Fibroblast of skin of scalp (primary cell): ENCODE measurements at places on chromosomes 6 and 20.

DNA sequence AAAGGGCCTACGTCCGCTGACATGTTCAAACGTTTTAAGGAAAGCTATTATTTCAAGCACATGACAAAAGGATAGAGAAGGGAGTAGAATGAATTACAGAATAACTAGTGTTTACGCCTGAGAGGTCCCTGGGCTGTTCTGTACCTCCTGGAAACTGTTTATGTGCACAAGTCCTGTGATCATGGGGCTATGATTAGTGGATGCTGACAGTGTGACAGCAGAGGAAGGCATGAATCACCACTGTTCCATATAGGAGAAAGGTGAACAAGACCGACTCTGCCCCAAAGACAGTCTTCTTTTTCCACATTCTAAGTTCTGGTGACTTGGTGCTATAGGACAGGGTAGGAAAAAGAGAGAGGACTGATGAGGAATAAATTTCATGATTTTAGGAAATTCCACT is 249.2 kb upstream of the PRDM1 start:
- DNase-seq = no peak

DNA sequence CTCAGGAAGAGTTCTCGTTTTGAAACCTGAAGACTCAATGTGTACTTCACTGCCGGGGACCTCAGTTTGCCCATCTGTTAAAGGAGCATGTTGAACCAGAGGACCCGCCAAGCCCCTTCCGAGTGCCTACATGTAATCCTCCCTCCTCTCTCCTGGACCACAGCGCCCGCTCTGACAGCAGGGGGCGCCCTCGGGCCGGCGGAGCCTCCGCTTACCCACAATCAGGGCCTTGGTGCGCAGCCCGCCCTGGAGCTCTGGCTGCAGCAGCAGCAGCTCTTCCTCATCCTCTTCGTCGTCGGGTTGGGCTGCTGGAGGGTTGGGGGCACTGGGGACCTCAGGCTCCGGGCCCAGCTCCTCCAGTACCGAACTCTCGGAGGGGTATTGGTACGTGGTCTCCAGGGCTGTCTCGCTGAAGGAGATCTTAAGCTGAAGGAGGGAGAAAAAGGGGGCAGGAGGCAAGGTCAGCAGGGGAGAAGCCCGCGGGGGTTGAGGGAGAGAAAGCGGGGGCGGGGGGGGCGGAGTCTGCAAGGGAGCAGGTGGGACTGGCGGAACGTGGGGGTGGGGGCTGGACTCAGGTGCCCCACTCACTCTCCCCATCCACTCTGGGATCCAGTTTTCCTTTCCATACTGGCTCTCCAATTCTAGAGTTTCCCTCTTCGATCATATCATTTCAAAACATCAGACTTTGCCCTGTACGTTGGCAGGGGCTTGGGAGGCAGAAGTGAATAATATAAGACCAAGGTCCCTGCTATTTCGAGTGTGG is 6.3 kb upstream of the DHX16 start:
- DNase-seq = peak; percentile 78

DNA sequence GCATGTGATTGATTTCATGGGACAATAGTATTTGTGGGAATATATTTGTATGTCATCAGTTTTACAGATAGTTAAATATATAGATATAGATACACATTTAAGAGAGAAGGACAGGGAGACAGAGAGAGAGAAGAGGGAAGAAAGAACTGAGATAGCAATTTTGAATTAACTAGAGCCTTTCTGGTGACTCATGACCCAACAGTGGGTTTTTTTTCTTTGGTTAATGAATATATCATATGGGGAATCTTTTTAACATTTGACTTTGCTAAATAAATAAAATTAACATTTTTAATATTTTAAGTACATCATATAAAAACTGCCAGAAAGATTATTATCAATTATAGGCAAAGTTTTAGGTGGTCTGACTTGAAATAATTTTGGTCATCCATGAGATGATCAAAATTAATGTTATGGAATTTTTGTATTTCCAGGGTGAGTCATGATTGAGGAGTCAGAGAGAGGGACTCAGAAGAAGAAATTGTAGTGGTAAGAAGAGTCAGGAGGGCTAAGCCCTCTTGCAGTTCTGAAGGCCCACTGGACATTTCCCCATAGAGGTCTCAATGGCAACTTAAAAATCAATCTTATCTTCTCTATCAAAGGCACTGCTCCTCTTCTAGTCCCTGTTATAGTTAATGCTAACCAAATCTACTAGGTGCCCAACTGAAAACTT is 508.1 kb upstream of the MAP3K7 start:
- no peak for DNase-seq

GRCh38 chr20:53916173-53916512 is 154.3 kb downstream of the BCAS1 start:
- DNase-seq = no peak

DNA sequence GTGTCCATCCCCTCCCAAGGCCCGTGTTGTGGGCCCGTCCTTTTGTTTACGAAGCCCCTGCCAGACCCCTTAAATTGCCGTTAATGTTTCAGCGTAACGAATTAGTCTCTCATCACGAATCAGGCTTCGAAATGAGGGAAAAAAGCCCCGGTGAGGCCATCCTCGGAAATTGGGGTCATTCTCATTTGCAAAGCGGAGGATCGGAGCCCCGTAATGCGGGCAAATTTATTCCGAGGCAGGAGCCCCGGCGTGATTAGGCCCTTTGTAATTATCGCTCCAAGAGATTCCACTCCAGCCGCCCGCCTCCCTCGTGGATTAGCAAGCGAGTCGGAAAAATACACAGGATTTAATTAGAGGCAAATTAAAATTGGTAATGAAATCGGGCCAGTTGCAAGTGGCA is 44.9 kb upstream of the MDFI start:
- DNase-seq = no peak

DNA sequence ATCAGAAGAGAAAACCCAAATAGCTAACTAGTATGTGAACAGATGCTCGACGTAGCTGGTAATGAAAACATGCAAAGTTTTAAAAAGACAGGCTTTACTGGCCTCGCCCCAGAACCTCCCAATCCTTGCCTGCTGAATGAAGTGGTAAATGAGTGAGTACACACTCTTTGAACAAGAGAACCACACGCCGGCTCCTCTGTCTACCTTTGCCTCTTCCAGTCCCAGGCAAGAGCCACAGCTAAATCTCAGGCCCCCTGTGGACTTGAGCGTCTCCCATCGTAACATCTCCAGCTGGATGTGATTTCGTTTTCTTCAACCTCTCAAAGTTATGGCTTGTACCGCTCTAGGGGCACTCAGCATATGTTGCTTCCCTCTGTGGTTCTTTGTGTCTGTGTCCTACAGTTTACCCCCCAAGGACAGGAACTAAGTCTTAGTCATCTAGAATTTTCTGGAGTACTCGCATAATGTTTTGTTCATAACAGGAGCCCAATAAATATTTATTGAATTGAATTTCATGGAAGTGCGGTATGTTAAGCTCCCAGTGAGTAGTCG is 153.2 kb upstream of the TAB2 start:
- DNase-seq = peak; percentile 52

GRCh38 chr20:31695849-31696804 is 26.5 kb downstream of the BCL2L1 start:
- DNase-seq = peak; percentile 46

DNA sequence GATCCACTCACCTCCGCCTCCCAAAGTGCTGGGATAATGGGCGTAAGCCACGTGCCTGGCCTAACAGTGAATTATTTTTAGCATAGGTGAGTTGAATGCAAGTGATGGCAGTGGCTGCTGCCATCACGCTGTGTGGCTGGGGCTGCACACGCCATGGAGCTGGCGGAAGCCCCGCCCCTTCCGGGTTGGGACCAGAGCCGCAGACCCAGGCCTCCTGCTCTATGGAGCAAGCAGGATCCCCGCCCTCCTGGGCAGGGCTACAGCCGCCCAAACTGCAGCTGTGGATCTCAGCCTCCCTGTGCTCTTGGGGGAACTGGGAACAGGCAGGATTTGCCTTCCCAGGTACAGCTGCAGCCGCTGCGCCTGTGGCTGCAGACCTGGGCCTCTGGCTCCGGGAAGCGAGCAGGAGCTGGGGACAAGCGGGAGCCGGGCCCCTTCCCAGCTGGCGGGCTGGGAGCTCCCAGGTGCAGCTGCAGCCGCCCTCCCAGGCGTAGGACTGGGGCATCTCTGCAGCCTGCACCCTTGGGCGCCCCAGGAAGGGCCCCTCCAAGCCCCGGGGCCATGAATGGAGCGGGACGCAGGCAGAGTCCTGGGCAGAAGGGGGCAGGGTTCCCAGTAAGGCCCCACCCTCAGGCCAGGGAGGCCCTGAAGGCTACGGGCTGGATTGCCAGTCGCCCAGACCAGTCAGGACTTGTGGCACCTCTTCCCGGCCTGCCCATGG is 30.9 kb upstream of the SLA2 start:
- DNase-seq = no peak

DNA sequence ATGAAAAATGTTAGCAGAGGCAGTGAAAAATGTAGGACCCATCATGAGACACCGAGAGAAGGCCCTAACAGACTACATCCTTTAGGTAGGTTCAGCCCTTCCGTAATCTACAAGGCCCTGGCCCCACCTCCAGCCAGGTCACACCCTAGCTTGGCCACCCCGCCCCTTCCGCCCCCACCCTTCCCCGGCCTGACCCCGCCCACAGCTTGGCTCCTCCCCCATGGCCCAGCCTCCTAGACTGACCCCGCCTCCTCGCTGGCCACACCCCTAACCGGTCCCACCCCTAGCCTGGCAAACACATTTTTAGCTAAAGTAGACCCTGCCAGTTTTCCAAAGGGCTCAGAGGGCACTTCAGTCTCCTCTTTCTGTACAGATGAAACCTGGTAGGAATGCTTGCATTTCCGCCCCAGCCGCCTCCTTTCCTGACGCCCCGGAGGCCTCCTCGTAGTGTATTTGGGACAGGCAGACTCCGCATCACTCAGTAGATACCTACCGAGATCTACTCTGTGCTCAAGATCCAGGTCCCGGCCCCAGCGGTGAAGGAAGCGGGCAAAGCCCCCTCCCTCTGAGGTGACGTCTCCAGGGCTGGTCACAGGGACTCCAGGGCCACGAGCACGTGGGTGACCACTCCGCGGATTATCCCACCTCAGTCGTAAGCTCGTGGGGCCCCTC is 443.5 kb downstream of the PREX1 start:
- no peak for DNase-seq

DNA sequence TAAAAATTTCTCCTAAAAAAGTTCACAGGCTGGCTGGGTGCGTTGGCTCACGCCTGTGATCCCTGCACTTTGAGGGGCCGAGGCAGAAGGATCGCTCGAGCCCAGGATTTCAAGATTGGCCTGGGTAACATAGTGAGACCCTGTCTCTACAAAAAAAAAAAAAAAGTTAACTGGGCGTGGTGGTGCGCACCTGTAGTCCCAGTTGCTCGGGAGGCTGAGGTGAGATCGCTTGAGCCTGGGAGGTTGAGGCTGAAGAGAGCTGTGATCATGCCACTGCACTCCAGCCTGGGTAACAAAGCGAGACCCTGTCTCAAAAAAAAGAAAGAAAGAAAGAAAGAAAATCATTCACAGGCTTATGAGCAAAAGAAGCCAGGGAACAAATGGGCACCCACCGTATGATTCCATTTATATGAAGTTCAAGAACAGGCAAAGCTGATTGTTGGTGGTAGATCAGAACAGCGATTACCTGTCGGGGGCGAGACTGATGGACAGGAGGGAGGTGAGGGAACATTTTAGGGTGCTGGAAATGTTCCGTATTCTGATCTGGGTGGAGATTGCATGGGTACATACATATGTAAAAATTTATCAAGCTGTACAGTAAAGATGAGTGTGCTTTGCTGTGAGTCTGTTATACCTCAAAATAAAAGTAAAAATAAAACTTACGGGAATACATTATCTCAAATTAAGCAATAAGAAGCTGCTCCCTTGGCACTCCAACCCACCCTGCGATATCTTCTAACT is 77.1 kb downstream of the FGD2 start:
- no peak for DNase-seq

DNA sequence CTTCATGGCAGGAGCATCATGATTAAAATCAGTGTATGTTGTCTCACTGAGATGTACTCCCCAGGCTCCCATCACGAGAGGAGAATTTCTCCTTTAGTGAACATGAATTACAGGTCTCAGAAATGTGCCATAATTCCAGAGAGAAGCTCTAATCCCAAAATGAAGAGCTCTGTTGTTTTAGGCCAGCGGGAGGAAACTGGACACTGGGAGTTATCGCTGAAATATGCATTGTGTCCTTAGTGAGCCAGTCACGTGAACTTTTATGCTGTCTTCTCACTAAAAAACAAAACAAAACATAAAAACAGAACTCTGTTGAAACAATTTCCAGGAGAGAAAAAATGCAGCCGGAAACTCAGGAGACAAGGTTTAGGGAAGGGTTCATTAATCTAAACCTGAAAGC is 315.7 kb upstream of the NT5E start:
- DNase-seq = peak; percentile 39

DNA sequence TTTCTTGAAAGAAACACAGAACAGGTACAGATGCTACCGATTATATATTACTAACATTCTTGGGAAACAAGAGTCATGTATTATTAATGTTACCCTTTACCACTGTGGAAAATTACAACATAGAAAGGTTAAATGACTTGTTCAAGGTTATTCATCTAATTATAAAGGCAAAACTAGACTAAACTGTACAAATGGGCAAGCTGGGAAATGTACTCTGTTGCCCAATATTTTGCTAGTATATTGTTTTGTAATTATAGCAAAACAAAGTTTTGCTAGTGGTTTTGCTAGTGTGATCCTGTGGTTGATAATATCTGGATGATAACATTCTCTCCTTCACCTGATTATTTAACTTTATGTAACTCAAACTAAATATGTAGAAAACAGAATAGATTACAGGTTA is 96.5 kb downstream of the TINAG start:
- DNase-seq = no peak

GRCh38 chr6:150207931-150208570 is 65.2 kb downstream of the PPP1R14C start:
- peak; percentile 91 for DNase-seq

GRCh38 chr6:159092631-159093030 is 47.8 kb upstream of the TAGAP start:
- no peak for DNase-seq

DNA sequence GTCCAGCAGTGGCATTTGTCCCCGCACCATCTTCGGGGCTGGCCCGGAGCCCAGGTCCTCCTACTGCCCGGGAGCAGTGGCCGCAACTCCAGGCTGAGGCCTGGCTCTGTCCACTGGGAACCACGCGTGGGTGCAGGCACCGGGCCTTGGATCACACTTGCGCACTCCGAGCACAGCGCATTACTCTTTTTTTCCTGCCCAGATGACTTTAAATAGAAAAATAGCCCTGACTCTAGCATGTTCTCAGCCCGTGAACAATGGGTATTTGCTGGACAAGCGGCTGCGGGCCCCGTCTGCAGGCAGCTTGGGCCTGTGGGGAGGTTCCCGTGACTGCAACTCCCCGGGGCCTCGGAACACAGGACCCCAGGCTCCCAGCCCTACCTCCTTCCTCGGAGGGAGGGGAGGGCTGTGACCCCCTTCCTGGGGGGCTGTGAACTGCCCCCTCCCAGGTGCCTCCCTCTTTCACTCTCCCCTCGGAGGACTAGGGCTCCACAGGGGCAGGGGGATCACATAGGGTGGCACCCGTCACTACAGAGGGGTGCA is 162.2 kb downstream of the TBXT start:
- DNase-seq = peak; percentile 31

DNA sequence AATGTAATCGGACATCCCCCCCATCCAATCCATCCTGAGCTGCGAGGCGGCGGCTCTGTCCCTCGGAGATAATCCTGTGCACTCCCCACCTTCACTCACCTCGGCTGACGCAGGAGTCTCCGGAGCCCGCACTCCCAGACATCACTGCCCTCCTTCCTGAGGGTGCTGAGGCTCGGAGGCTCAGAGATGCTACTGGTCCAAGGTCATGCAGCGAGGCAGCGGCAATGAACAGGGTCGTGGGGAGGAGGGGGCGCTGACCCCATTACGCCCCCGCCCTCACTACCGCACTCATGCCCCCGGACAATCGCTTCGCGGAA is 485 bp downstream of the ADISSP start:
- no peak for DNase-seq
